MCF 10A (cell line): ENCODE measurements at places on chromosomes 5 and 9. TPM values are rescaled to one million over a fixed set of nuclear protein-coding genes. Genes with fewer than 3 reads are reported as not detected.

The LCN12 gene
- total RNA-seq = 0.86 and 1.2 TPM in 2 replicates

The RHOBTB3 gene
- 3.4 and 3.8 TPM in 2 replicates for total RNA-seq

The IGFBPL1 gene
- not detected in 2 replicates for total RNA-seq

The PTGR1 gene
- 27.4 and 27.8 TPM in 2 replicates for total RNA-seq

The PDLIM7 gene
- 164 and 257 TPM in 2 replicates for total RNA-seq

The FOXD4L3 gene
- total RNA-seq = 0.96 TPM in 1 of 2 replicates, not detected in the other

The DNAH5 gene
- 0.05 and 0.07 TPM in 2 replicates for total RNA-seq

The OR13C5 gene
- not detected in 2 replicates for total RNA-seq

The ATOX1 gene
- 155 and 168 TPM in 2 replicates for total RNA-seq

The IFNB1 gene
- total RNA-seq = not detected in 2 replicates

The SPINK13 gene
- not detected in 2 replicates for total RNA-seq

The FBP2 gene
- total RNA-seq = not detected in 2 replicates

DNA sequence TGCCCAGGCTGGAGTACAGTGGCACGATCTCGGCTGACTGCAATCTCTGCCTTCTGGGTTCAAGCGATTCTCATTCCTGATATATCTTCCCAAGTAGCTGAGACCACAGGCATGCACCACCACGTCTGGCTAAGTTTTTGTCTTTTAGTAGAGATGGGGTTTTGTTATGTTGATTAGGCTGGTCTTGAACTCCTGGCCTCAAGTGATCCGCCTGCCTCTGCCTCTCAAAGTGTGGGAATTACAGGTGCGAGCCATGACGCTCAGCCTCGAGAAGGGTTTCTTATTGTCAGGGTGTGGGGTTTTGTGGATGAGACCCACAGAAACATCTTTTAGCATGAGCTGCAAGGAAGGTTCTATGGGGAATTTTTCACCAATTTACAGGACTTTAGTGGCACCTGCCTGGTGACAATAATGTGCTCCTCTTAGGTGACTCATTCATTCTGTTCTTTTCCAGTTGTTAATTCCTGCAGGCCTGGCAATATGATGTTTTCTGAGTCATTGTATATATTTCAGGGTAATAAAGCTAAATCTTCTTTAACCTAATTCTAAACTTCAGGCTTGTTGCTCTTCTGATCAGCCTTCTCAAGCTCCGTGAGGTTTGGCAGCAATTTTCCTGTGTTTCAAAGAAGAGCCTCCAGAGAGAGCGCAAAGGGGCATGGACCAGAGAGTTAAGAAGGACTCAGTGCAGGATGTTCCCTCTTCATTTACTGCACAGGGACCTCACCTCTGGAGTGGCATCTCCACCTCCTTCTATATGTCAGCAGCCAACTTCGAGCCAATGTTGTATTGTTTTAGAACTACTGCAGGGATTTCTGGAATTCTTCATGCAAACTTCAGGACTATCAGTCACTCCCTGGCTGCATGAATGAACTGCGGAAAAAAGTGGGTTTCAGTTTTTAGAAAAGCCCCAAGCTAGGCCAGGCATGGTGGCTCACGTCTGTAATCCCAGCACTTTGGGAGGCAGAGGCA, 77.8 kb upstream of the ZNF618 start:
- DNase-seq = no peak

DNA sequence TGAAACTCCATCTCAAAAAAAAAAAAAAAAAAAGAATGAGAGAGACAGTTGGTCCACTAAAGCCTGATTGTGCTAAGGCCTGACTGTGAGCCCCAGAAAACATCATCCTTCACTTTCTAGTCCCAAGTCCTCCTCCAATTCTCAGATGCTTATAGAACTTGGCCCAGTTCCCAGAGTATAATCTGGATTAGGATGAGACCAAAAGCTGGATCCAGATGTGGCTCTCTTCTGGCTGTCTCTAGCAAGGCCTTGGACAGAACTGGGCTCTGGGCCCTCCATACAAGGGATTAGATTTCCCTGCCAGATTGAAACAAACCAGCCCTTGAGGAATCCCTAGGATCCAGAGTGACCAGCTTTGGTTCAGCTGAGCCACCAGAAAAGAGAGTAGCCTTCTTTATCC, 98.4 kb upstream of the ZNF366 start:
- DNase-seq = no peak

DNA sequence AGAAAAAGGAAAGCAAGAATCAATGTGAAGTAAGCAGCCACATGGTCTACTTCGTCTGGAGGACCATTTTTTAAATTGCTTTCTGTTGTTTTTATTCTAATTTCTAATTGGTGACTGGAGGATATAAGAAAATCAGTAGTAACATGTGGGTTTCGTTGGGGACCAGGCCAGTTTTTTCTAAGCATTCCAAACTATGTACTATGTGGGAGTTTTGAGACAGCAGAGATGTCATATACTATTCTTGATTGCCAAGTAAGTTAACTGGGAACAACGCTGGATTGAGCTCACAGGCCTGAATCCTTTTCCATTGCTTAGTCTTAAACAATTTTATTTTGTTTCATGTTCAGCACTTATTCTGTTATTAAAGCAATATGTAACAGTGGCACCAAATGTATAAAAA, 225.7 kb downstream of the TMEM167A start:
- DNase-seq = no peak

GRCh38 chr5:147234239-147234824, 494 bp upstream of the STK32A start:
- DNase-seq = peak; percentile 6

DNA sequence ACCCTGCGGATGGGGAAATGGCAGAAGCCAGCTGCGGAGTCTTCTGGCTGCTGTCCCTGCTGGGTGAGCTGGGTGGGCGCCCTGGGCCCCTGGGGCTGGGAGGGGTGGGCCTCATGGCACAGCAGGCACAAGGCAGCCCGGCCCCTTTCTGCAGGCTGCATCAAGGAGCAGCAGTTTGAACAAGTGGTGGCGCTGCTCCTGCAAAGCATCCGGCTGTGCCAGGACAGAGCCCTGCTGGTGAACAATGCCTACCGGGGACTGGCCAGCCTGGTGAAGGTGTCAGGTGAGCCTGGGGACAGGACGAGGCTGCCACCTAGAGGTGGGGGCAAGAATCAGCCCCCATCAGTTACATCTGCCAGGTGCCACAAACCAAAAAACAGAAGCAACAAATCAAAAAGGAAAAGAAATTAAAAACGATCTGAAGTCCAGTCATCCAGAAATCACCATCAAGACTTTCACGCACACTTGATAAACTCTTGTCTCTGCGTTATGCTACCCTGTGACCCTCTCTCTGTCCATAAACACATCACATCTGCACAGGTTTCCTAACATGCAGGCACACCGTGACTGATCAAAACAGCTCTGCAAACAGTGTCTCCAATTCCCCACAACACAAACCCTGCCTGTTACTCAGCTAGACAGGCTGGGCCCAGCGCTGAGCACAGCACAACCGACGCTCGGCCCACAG, 13.9 kb downstream of the REXO4 start:
- peak; percentile 46 for DNase-seq

GRCh38 chr9:134040176-134040565, 14.9 kb downstream of the BRD3OS start:
- DNase-seq = no peak

DNA sequence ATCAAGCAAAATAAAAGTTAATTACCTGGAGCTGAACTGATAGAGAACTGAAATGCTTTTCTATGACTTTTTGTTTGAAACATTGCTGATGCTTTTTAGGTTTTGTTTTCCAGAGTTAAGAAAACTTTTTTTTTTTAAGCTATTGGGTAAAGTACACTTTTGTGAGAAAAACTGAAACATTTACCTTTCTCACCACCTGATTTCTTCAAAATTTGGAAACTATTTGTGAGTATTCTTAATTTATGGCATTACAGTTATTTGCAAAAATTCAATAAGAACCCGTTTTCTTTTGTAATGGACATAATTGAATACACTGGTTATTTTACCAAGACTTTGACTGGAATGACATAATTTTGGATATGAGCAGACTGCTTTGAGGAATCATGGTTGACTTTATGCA, 6.6 kb downstream of the C9orf153 start:
- no peak for DNase-seq

DNA sequence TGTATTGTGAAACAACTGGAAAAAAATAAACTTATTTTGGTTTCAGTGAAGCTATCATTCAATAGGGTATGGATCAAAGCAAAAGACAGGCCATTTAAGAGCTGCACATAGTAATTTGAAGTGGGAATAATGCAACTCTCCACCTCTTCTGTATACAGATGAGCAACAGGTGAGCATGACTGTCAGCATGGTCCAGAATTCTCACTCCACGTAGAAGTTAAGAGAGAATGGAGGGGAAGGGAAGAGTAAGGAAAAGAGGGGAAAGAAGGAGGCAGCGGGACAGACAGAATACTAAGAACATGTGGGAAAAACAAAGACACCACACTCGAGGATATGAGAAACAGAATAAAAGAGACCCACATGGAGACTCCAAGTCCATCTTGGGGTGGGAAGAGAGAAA, 396.1 kb upstream of the GRIA1 start:
- DNase-seq = no peak

- no peak for DNase-seq
Observed at GRCh38 chr5:139361835-139362429, 20.3 kb downstream of the PAIP2 start.

DNA sequence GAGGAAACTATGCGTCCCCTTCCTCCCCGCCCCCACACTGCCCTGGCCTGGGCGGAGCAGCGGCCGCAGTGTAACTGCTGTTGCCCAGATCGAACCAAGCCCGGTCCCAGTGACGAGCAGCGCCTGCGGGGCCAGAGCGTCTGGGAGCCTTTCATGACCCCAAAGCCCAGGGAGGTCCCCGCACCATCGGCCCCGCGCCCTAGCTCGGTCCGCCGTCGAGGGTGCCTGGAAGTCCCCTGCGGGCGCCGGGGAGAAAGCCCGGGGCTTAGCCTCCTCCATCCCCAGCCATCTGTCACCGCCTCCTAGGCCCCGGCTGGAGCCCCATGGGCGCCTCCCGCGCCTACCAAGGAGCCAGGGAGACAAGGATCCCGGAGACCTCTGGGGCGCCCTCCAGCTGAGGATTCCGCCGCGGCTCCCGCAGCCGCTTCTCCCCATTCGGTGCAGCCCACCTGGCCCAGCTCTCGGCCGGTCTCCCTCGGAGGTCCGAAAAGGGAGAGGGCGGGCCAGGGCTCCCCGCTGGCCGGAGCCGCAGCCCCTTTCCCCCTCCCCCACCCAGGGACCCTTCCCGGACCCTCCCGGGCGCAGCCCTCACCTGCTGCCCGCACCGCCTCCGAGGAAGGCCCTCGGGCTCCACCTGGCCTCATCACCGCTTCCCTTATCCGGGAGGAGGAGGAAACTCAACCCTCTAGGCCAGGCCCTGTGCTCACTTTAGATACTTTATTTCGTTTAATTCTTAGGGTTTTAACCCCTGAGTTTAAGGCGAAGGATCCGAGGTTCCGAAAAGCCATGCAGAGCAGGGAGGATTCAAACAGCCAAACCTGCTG, 45.6 kb downstream of the APTX start:
- DNase-seq = no peak

GRCh38 chr5:103894882-103895281, 332.3 kb upstream of the NUDT12 start:
- no peak for DNase-seq

- peak; percentile 87 for DNase-seq
Observed at GRCh38 chr9:96875461-96876142, 21.3 kb upstream of the ZNF782 start.

DNA sequence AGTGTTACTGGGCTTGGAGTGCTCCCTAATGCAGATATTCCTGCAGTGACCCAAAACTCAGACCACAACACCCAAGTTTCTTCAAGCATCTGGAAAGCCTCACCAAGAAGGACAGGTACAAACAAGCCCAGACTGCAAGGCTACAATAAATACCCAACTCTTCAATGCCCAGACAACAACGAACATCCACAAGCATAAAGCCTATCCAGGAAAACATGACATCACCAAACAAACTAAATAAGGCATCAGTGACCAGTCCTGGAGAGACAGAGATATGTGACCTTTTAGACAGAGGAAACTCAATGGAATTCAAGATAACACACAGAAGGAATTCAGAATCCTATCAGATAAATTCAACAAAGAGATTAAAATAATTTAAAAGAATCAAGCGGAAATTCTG, 605.6 kb downstream of the PDE4D start:
- DNase-seq = no peak

GRCh38 chr9:106689089-106689488, 173.9 kb upstream of the ZNF462 start:
- no peak for DNase-seq

DNA sequence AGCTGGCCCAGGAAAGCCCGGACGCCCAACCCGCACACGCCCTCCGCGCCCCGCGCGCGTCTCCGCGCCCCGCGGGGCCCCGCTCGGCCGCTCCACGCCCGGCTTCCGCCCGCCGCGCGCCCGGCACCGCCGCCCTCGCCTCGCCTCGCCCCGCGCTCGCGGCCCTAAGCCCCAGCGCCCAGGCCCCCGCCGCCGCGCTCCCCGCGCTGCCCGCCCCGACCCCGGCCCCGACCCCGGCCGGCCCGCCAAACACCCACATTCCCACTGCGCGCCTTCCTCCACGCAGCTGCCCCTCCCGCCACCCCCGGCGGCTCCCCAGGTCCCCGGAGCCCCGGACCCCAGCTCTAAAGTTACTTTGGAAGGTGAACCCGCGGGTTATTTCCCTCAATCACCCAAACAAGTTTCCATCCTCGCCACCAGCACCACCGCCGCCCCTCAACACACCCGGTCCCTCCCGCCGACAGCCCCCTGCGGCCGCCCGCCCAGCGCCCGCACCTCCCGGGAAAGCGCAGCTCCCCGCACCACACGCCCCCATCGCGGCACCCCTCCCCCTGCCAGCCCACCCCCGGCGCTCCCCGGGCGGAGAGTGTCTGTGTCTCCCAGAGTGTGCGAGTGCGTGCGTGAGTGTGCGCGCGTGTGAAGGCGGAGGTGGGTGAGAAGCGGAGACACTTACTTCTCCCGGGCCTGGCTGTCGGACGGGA, 439 bp downstream of the SSBP2 start:
- DNase-seq = no peak

- DNase-seq = peak; percentile 24
Observed at GRCh38 chr5:66080664-66081063, 63.4 kb upstream of the SREK1 start.

DNA sequence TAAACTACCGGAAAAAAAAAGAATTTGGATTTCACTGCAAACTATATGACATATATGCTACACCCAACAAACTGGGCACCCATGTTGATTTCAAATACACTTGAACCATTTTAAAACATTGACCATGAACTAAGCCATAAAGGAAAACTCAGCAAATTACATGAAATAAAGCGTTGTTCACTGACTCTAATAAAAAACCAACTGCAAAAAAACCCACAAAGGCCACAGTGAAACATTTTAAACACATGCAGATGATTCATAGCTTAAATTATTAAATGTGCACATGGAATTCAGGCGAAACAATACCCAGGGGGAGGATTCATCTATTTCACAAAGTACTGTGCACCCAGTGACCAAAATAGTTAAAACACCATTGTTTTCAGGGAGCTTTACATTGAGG, 33.3 kb downstream of the MTRR start:
- no peak for DNase-seq

- no peak for DNase-seq
Observed at GRCh38 chr9:89777544-89777943, 172.7 kb downstream of the GADD45G start.

- DNase-seq = peak; percentile 63
Observed at GRCh38 chr5:103582364-103582763, 19.8 kb upstream of the NUDT12 start.

DNA sequence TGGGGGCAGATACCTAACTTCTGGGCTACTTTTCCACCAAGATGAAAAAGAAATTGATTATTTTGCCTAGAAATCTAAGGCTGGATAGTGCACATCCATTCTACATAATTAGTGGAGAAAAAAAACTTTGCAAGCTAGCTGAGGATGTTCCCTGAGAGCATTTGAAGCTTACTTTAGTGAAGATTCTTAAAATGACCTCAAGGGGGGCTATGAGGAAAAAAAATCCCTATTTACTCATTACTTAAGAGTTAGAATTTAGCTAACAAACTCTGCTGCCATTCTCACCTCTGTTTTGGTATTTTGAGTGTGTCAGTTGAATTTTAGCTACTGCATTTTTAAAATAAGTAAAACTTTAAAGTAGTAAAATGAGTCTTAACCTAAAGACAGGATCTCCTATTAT, 9.2 kb upstream of the FGF10 start:
- no peak for DNase-seq
